ENCODE measurements at places on chromosomes 6 and 20.

- peak; percentile 42 for DNase-seq
Measured at GRCh38 chr6:28940858-28941683, 17.3 kb upstream of the TRIM27 start.

DNA sequence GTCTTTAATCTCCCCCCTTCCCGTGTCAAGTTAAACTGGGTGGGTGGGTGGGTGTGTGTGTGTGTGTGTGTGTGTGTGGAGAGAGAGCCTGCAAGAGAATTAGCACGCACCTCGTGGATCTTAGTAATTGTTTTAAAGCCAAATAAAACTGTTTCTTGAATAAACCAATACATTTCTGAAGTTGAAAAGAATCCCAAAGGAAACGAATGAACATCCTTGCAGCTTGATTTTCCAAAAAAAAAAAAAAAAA, 381 bp upstream of the BICRAL start:
- DNase-seq, result no peak

DNA sequence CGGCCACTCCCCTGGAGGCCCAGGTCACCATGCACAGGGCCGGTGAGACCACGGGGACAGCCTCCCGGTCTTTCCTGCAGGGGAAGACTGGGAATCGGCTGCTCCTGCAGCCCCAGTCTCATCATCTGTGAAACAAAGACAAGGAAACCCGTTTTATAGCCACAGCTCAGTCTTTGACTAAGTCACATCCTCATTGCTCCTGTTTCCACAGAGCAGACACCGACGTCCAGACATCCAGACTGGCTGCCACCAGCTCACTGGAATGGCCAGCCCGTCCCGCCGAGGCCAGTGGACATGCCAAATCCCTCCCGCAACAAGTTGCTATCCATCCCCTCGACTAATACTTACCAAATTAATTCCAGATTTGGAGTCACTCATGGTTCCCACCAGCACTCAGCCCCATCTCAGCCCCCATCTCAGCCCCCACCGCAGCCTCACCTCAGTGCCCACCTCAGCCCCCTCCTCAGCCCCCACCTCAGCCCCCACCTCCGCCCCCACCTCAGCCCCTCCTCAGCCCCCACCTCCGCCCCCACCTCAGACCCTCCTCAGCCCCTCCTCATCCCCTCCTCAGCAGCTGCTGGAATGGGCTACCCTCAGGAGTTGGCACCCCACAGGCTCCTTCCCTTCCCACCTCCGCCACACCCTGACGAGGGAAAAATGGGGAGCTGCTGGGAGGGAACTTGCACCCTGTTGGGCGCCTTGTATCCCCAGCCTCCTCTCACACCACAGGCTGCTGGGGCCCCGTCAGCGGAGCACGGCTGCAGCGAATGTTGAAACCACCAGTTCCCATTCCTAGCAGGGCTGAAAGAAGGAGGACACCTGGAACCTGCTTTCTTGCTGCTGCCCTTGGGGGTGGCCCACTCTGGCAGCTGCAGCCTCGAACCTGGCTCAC, 48.7 kb downstream of the YTHDF1 start:
- no peak for DNase-seq

DNA sequence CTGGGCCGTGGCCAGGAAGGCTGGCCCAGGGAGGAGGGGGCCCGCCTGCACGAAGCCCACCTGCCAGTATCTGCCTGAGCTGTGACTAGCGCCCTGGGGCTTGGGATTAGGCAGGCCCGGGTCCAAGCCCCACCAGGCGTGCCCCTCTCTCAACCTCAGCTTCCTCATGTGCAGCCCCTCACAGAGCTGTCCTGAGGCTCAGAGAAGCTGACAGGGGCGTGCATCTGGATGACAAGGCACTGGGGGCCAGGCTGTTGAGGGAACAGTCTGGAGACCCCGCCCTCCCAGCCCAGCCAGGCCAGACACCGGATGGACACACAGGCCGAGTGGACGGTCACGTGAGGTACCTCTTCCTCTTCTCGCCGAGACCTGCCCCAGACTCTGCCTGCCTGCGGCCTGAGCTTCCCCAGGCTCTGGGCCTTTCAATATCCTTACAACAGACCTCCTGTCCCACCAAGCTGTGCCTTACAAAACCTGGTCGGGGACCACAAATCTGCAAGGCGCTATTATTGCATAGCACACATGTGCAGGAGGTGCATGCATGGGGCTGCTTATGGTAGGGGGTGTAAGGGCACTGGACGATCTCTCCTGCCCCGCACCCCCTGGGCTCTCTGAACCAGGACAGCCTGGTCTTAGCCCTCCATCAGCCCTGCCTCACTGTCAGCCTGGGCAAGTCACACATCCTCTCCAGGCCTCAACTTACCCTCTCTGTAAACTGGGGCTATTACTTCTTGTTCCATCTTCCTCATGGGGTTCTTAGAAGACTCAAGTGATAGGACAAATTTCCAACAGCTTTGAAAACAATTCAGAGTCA, 20.0 kb downstream of the NOL4L start:
- no peak for DNase-seq

GRCh38 chr6:142507065-142507464, 205.3 kb downstream of the ADGRG6 start:
- no peak for DNase-seq

DNA sequence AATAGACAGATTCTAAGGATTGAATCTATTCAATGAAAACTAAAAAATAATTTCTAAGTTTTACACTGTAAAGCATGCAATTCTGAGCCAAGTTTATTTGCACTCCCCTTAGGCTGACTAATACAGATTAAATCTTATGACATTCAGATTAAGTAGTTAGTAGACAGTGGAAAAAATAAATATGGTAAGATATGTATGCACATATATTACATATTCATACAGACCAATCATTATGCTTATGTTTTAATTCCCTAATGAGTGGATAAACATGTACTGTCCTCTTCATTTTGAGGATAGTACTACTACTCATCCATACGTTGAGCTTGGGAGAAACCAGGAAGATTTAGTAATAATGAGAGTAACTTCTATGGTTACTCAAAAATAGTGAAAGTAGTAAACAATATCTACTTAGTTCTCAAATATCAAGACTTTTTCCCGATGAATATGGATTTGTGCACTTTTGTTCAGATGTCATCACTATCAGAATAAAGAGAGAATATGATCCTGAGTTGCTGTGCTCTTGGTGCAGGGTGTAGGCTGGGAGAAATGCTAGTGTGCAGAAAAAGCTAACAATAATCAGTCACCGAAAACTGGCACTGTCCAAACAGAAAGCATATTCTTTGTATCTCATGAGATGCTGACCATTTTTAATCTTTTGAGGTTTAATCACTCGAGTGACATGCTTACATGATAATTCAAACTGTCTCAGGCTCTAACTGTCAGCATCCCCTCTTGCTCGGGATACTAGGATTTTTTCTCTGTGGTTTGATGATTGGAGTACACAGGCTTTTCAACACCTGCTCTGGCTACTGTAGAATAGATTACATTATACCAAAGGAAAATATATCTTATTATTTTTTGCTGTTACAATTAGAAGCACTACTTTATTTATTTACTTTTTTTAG, 111.6 kb downstream of the EPHA7 start:
- no peak for DNase-seq

- DNase-seq, result no peak
Measured at GRCh38 chr6:131225959-131226358, 90.7 kb downstream of the AKAP7 start.

DNA sequence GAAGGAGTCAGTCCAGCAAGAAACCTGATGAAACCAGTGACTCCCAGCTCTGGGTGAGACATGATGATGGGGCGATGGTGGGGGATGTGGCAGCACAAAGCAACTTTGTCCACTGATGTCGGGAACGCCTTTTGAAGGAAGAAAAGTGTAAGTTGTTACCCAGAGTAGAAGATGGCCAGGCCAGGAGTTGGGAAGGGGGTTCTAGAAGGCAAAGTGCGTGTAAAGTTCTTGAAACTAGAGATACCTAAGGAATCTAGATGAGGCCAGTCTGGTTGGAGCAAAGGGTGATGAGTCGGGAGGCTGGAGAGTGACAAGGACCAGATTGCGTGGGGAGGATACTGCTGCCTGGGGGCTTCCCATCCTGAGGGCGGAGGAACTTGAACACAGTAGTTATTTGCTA, 117.0 kb downstream of the PHACTR3 start:
- DNase-seq, result no peak

DNA sequence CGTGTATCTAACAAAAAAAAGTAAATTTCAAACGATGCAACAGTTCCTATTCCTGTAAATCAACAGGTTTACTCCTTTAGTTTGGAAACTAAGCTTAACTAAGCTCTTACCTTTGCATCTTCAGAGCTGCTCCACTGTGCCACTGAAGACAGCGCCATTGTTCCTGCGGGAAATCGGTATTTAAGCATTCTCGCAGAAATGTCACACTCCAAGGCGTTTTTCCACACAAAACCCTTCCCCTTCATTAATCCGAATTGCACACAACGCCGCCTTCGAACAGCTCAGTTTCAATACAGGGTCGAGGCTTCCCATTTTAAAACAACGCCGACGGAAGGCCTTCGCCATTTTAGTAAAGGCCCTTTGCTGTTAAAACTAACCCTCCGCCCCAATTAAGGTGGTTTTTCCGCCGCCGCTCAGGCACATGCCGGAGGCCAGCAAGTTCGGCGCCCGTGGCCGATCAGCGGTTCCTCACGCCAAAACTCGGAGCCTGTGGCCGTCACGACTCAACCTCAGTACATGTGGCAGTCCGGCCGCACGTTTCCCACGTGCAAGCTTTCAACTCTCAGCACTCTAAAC, 35.4 kb upstream of the SYNCRIP start:
- DNase-seq, result no peak
